ENCODE measurements at places on chromosomes 5 and 9. TPM values are rescaled to one million over a fixed set of nuclear protein-coding genes. Genes with fewer than 3 reads are reported as not detected.

The SLC34A1 gene
- total RNA-seq: 0.14 TPM

The B4GALT7 gene
- 18.1 TPM for total RNA-seq

The MORN5 gene
- total RNA-seq: not detected

The TAF11L5 gene
- total RNA-seq: not detected

The ZDHHC12 gene
- total RNA-seq: 49.5 TPM

The OGN gene
- not detected for total RNA-seq

- no peak for DNase-seq
Measured at GRCh38 chr5:55276771-55277170, 30.7 kb downstream of the DHX29 start.

DNA sequence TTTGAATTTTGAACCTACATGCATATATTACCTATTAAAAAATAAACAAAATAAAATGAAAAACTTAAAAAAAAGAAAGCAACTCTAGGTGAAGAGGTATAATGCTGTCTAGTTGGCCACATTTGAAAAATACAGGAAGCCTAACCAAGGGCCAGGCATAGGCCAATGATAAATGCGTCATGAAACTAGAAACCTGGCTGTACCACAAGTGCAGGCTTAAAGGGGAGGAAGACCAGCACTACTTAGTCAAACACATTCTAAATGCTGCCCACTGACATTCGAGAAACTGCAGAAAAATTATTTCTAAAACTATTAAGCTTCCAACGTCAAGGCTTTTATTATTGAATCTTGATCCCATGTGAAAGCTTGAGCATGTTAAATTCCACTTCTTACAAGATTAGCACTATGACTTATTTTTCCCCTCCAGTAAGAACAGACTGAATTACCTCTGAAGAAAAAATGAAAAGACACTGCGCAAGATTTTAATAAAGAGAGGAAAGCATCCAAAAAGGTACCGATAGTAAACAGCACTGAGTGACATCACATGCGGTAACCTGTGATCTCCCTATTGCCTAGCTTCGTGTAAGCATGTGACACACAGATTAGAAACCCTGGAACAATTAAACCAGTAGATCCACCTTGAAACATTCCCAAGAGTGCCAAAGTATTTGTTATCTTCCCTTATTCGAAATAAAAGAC lies 16.2 kb downstream of the CDC14B start:
- no peak for DNase-seq

DNA sequence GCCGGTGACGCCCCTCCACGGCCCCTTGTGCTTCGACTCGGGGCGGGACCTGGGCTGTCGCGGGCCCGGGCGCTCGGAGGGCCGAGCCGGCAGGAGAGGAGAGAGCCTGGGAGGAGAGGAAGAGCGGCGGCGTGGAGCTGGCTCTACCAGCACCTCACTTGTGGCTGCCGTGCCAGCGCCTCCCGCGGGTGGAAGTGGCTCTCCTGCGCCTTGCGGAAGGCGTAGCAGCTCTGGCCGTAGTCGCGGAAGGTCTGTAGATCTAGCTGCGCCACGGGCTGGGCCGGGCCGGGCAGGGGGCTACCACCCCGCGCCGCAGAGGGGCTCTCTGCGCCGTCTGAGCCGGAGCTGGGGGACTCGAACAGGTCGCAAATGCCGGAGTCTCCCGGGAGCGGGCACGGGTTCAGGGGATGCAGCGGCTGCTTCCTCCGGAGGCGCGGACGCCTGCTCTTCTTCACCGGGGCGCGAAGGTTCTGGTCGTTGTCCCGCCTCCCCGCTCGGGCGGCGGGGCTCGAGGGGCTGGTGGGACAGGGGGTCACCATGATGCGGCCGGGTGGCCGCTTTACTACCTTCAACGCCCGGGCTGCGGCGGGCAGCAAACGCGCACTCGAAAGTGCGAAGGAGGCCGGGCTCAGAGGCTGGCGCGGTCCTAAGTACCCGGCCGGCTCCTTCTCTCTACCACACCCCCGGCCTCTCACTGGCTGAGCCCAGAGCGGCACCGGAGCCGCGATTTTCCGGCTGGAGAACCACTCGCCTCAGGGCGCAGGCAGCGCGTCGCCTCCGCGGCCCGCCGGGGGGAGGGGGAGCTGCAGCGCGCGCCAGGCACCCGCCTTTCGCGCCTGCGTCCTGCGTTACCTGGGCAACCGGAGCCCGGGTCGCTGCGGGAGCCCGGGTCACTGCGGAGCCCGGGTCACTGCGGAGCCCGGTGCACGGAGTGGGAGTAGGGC lies at the start of gene CCNO:
TSS of gene CCNO (minus strand) at position 624 of the 944 bp plus-strand sequence. CDS start at position 539, 85 bp downstream.
- DNase-seq: peak; percentile 75

DNA sequence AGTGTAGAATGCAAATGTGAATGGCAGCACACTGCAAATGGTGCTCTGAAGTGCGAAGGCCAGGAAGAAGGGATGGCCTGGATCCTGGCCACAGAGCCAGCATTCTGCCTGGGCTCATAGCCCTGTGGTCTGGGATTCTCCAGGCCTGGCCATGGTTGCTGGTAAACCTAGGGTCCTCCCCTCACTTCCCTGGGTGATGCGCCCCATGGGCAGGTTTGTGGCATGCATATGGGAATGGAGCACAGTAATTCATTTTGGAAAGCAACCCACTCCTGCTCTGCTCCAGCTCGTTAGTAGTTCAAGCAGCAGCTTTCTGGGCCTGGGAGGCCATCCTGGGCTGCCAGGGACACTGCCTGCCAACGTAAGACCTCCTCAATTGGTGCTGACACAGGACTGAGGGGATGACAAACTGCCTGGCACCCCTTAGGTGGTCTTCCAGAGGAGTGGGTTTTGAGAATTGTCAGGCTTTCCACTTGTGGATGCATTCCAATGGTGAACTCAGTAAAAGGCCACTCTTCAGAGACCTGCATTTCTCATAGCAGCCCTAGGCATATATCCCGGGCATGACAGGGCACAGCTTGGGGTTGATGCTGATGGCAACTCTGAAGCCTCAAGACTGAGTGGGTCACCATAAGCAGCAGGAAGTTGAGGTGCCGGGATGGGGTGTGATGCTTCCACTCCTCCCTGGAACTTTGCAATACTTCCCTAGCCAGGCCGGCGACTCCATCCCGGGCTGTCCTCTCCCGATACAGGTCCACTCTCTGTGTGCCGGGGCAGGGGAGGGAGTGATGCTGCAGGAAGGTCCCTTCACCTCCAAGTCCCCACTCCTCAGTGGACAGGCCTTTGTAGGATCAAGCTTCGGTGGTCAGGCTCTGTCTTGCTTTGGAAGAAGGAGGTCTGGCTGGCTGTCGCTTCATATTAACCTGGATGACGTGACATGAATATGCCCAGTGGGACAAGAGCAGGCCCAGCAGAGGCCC lies 1.2 kb upstream of the SLC25A48 start:
- DNase-seq: no peak

DNA sequence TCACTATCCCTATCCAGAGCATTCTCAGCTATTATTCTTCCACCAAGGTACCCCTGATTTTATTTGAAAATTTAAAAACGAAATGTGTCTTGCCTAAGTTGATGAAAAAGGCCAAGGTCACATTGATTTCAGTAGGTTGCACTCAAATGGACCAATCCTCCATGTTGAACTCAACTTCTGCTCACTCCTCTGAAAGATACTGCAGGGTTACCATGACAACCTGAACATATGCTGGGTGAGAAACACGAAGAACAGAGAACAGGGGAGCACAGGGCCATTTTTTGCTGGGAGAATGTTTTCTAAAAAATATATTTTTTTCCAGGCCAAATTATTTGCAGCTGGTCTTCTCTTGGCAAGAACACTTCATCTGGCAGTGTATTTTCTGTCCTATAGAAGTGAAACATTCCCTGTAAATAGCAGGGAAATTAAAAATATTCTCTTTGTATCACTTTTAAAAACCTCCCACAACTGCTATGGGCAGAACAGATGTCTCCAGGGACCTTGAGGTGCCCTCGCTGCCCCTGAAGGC lies 215.9 kb downstream of the NXNL2 start:
- no peak for DNase-seq

- no peak for DNase-seq
Measured at GRCh38 chr5:121885630-121886029, 33.9 kb downstream of the FTMT start.

GRCh38 chr5:177378884-177379883 lies 5.0 kb upstream of the SLC34A1 start:
- DNase-seq: peak; percentile 74

DNA sequence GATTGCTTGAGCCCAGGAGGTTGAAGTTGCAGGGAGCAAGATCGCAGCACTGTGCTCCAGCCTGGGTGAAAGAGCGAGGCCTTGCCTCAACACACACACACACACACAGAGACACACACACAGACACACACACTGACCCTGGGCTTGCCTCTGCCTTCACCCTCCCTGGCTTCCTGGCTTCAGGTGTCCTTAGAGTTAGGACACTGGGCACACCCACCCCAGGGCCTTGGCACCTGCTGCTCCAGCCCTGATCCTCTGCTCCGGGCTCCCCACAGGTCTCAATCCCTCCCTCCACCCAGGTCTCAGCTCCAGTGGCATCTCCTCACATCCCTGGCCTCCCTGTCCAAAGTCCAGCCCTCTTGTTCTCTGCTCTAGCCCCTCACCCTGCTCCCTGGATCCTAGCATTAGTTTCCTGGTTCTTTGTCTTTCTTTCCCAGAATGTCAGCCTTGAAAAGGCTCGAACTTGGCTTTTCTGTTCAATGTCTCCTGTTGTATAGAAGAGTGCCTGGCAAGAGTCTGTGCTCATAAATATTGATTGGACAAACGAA lies 212.9 kb downstream of the C9orf50 start:
- DNase-seq: no peak

- DNase-seq: no peak
Measured at GRCh38 chr9:113531919-113532808, 68.6 kb downstream of the RGS3 start.

GRCh38 chr5:83848941-83849340 lies 128.3 kb upstream of the HAPLN1 start:
- no peak for DNase-seq
